ENCODE measurements at places on chromosomes 1 and 21.

DNA sequence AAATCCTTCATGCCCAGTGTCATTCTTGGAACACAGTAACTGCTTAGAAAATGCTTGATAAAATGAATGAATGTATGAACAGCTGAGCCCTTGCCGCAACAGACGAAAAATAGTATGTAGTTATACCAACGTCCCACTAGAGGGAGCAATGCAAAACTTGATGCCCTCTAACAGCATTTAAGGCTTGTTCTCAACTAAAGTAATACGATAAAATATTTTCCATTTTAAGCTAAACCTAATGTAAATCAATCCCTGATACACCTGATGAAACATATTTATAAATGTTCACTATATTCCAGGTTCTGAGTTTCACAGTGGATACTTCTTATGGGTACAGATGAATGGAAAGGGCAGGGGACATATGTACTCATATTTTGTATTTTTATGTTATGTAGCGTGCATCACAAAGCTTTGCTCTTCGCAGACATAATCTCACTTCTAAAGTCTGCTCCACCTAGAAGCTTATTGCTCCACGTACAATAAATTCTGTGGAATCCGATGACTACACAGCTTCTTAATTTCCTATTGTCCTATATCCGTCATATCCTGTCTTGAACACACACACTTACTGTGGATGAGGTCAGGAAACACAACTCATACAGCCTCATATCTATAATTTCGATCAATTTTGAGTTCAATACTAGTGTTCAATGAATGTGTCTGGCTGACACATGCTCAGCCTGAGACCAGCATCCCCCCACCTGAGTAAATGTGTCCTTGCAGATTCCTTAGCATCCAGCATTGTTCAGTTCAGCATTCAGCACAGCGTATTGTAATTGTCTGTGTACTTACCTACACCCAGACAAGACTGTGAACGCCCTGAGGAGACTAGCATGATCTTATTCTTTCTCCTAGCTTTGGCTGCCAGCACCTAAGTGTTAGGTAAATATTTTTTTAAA lies 4.4 kb upstream of the UTP25 start:
- DNase-seq, result no peak

GRCh38 chr1:43554444-43554992 lies 23.8 kb downstream of the PTPRF start:
- no peak for DNase-seq

GRCh38 chr1:245893025-245893424 lies 614.1 kb downstream of the SMYD3 start:
- DNase-seq, result no peak

DNA sequence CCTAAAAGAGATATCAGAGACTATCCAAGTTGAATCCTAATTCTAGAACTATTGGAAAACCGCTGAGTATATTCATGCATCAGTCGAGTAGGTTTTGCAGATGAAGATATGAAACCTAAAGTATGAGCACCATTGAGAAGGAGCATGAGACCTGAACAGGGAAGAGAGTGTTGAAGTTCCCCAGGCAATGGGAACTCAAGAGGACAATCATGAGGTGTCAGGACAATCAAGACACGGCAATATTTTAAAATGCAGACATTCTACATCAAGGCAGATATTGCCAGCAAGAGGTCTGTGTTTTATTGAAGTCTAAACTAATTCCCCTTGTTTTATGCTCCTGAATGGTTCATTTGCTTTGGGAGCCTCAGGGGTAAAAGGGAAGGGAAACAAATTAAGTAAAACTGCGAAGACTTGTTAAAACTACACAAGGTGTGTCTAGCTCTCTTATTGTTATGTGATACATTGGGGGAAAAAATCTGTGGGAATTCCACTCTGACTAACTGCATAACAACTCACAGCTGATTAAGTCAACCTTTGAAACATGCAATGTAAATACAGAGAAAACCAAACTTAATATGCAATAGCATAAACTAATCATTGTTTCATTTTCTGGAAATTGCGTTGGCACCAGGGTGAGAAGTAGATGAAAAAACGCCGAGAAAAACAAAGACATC lies 347.9 kb upstream of the ADGRL2 start:
- no peak for DNase-seq

DNA sequence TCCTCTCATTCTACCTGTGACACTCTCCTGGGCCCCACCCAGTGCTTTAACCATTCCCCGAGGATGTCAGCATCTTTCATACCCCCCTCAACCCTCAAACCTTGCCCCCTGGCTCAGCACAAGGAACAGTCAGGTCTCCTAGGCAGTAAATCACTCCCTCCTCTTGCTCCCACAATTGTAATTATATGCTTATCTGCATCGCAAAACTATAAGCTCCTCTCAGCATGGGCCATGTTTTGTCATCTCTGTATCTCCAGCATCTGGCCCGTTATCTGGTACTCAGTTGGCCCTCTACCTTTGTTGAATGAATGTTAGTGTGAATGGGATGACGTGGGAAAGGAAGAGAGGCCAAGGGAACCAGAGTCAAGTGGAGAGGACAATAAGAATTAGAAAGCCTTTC lies 2.8 kb upstream of the ELOVL1 start:
- DNase-seq, result no peak

Data from caudate nucleus (tissue), 63 donors.